ENCODE measurements at places on chromosomes 1 and 21.

GRCh38 chr21:29737186-29737585 is 202.6 kb downstream of the GRIK1 start:
- no peak for DNase-seq

- no peak for DNase-seq
These were observed 8.3 kb upstream of the SLC2A1 start for GRCh38 chr1:42966688-42967612.

- DNase-seq = no peak
These were observed 41.0 kb downstream of the NPHP4 start for GRCh38 chr1:5950994-5951785.

DNA sequence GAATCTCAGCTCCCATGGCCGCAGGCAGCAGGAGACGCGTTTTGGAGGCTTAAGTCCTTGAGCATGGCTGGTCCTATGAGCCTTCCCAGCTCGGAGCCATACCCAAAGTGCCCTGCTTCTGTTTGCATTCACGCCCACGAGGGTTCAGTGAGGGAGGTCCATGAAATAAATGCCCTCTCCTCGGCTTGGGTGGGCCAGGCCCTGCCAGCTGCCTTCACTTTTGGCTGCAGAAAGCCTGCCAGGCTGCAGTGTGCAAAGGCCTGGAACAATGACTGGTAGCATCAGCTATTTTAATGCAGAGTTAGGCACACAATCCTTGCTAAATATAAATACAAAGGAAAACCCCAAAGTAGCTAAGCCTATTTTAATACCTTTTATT is 49.4 kb downstream of the H3-3A start:
- DNase-seq = no peak

DNA sequence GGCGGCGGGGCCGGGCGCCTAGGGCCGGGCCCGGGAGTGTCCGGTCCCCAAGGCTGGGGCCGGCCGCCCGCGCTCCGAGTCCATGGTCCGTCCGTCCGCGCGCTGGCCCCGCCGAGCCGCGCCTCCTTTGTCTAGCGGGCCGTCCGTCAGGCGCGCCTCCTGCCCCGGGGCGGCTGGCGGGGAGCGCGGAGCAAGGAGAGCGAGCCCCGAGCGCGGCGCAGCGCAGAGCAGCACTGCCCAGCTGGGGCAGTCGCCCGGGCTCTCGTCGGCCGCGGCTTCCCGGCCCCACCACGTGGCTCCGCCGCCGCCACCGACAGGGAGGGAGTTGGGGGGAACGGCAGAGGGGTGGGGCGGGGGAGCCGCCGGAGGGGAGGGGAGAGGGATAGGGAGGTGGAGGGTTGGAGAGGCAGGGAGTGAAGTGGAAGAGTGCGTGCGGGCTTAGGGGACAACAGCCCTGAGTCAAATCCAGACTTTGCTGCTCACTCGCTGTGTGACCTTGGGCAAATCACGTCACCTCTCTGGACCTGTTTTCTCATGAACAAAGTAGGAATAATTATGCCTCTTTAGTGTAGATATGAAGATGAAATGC is at the start of gene NKAIN1:
NKAIN1 (minus strand) TSS at position 235 of the 589 bp plus-strand sequence. CDS start 340 bp downstream, outside the sequence.
- no peak for DNase-seq

DNA sequence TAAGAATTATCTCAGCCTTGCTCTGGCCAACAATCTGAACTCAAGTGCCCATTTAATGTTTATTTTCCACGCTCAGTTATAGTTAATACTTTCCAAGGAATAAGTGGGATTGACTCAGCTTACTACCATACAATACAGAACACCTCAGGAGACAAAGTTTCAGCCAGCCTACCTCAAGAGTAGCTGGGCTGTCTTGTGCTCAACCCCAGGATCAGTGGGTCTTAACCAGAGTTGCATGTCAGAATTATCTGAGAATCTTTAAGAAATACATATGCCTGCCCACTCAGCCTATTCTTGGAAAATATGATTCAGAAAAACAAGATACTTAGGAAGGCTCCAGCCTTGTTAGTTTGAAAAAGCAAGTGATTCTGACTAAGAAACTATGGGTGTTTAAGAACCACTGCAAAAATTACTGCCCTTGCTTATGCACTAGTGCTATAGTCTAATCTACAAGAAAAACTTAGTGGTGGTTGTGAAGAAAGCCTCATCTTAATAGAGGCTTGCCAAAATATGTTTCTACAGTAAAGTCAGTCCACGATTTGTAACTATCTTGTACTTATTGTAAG is 20.4 kb downstream of the CDC7 start:
- DNase-seq = no peak

GRCh38 chr1:203480525-203481084 is 5.0 kb downstream of the PRELP start:
- DNase-seq = no peak

GRCh38 chr1:225299624-225300023 is 128.2 kb downstream of the LBR start:
- no peak for DNase-seq
